ENCODE measurements at places on chromosomes 1 and 21.

DNA sequence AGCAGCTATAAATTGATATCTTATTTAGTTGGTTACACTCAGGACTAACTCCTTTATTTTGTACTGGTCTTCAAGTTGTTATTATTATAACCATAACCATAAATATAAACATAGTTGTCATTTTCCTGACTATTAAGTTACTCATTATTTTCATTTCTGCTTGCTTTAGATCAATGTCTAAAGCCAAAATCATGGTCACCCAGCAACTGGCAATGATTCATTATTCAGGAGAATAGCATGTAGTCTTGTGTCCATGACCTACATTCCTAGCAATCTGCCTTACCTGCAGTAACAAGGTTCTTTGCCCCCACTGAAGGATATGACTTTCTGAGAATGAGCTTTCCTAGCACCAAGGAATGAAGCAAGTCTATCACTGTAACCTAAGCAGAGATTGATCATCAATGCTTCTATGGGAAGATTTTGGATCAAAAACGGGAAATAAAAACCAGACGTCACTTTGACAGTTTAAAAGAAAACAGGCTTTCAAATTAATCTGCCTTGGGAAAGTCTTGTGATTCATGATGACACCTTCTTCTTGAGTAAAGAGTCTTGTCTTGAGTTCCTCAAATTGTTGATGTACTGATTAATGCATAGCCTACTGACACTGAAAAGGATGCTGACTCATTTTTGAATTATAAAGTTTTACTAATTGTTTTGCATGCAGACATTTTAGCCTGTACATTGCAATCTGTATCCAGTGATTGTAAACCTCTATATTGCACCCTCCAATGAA lies 203.3 kb upstream of the IVNS1ABP start:
- no peaks in the 10 kb centered on the region for H3K27me3 ChIP-seq
- no peak overlapping the region for H3K27ac ChIP-seq
- no peak for DNase-seq
- no peak overlapping the region for H3K4me3 ChIP-seq
- H3K36me3 ChIP-seq, result no peaks in the 10 kb centered on the region

GRCh38 chr21:42991992-42992740 lies 17.8 kb downstream of the PKNOX1 start:
- H3K27ac ChIP-seq, result no peak overlapping the region
- no peak for DNase-seq
- H3K27me3 ChIP-seq, result no peaks in the 10 kb centered on the region

DNA sequence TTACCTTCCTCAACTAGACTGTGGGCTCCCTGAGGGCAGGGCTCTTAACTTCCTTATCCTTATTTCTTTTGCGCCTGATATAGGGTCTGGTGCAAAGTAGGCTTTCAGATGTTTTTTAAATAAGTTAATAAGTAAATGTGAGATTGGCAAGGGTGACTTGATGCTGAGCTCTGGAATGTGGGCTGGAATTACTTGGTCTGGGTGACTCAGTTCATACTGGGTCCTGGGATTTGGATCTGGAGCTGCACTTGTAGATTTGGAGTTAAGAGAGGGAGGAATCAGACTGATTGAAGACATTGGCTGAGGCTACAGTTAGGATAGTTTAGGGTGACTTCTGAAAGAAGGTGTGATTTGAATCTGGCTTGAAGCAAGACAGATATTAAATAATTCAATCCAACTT lies 190.9 kb downstream of the GIPC2 start:
- no peak for DNase-seq
- H3K27ac ChIP-seq, result no peak overlapping the region
- H3K4me3 ChIP-seq, result no peak overlapping the region
- H3K27me3 ChIP-seq, result no peaks in the 10 kb centered on the region

DNA sequence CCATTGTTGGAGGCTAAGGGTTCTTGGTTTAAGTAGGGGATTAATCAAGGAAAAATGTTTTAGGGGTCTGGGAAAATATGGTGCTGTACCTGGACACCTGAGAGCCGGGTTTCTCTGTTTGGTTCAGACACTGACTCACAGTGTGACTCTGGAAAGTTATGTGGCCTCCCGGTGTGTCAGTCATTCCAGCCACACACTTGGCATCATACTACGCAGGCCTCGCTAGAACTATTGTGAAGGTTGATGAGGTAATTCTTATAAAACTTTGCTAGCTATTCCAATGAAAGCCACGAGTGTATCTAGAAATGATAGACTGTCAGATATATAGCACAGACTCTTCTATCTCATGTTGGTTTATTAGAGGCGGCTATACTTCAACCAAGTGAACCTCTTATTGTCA lies 4.8 kb upstream of the CAMSAP2 start:
- H3K4me1 ChIP-seq, result no peaks in the 10 kb centered on the region
- no peak for DNase-seq
- no peaks in the 10 kb centered on the region for H3K36me3 ChIP-seq

DNA sequence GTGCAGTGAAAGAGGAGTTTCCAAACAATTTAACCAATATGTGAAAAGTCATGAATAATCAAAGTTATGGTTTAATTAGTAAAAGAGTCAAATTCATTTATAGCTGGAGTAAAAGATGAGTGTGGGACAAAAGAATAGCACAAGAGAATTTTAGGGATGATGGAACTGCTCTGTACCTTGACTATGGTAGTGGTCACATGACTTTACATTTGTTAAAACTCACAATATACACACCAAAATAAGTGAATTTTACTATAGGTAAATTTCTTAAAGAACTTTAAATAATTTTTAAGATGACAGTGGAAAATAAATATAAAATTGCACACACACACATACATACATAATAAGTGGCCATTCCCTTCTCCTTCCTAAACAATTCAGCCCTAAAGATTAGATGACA lies 13.6 kb downstream of the CDC42BPA start:
- no peaks in the 10 kb centered on the region for H3K36me3 ChIP-seq
- no peak overlapping the region for H3K27ac ChIP-seq
- H3K4me3 ChIP-seq, result no peak overlapping the region
- H3K27me3 ChIP-seq, result no peaks in the 10 kb centered on the region

DNA sequence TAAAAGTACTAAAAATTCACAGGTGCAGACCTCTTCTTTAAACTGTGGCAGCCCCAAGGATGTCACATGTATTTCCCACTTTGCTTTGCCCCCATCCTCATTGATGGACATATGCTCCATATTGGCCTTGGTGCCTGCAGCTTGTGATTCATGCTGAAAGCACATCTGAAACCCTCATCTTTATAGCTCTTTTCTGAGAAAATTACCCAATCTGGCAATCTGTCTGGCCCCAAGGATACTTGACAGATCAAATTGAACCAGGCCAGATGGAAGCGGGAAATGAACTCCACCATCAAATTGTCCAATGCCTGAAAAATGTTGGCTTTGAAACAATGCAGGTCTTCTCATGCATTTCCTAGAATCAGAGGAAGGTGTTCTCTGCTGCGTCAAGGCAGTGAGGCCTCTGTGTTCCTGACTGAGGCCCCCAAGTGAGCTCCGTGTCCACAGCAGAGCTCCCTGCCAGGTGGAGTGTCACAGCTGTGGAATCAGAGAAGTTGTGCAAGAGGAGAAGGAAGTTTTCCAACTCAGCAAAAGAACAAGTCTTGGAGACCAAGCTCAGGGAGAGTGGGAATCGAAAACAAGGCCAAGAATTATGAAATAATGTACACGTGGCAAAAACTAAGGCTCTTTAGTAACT lies 323.7 kb downstream of the PLPP3 start:
- DNase-seq, result no peak
- no peaks in the 10 kb centered on the region for H3K36me3 ChIP-seq
- no peaks in the 10 kb centered on the region for H3K27me3 ChIP-seq
- no peak overlapping the region for H3K27ac ChIP-seq

DNA sequence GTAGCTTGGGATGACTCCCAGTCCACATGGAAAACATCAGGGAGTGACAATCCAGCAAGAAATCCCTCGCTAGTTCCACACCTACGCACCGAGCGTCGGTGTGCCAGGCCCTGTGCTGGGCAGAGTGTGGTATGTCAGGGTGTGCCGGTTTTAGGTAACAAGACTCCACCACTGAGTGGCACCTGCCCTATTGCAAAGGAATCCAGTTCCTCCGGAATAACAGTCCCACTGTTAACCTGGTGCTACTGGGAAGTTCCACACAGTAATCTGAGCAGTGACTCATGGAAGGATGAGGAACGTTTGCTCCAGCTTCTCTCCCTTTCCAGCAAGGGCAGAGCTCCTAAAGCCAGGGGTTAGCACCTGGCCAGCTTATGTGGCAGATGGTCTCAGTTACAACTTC lies 14.3 kb downstream of the RNF207 start:
- H3K27ac ChIP-seq, result no peak overlapping the region
- no peaks in the 10 kb centered on the region for H3K4me1 ChIP-seq
- no peaks in the 10 kb centered on the region for H3K27me3 ChIP-seq
- H3K36me3 ChIP-seq, result peaks cover 21% of the 10 kb centered on the region

- no peak overlapping the region for H3K4me3 ChIP-seq
- no peak overlapping the region for H3K27ac ChIP-seq
- H3K4me1 ChIP-seq, result no peaks in the 10 kb centered on the region
Measured at GRCh38 chr1:37461698-37462436, 12.5 kb upstream of the ZC3H12A start.

DNA sequence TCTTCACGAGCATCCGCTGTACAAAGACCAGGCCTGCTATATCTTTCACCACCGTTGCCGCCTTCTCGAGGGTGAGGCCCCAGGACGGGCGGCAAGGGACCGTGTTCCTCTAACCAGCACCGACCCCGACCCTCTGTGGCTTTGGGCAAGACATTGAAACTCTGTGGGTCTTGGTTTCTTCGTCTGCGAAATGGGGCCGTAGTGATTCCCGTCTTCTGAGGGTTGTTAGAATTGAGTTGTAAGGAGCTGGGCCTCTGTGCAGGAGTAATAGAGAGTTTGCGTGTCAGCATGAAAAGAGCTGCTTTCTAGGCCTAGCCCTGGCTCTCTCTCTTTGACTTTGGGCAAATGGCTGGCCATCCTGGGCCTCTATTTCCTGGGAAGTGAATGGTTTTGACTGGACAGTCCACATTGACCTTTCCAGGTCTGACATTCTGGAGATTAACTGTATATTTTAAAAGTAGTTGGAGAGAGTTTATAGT lies 591 bp downstream of the MRPL37 start:
- peak overlapping the region; percentile 72 for H3K27ac ChIP-seq
- peaks cover 9% of the 10 kb centered on the region for H3K36me3 ChIP-seq
- H3K4me3 ChIP-seq, result peak overlapping the region; percentile 77
- peaks cover 14% of the 10 kb centered on the region for H3K4me1 ChIP-seq
- DNase-seq, result no peak

GRCh38 chr1:11594222-11594621 lies 60.0 kb downstream of the FBXO2 start:
- H3K36me3 ChIP-seq, result no peaks in the 10 kb centered on the region
- H3K27me3 ChIP-seq, result no peaks in the 10 kb centered on the region
- H3K4me3 ChIP-seq, result no peak overlapping the region
- DNase-seq, result no peak
- no peaks in the 10 kb centered on the region for H3K4me1 ChIP-seq
- no peak overlapping the region for H3K27ac ChIP-seq

DNA sequence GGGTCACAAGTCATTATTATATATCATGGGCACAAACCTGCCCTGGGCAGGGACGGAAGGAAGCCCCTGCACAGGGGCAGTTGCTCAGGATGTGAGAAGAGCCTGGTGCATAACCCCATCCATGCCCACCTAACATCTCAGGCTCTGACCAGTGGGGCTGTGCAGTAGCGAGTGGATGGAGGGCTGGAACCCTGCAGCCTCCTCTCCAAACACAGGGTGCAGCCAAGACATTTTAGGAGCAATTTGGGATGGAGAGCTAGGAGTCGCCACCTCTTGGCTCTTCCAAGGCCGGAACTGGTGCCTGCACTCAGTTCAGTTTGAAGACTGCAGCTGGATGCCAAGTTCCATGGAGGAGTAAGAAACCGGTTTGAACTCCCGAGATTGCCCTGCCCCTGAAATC lies 2.8 kb downstream of the MX1 start:
- H3K27me3 ChIP-seq, result no peaks in the 10 kb centered on the region
- DNase-seq, result no peak
- H3K4me1 ChIP-seq, result peaks cover 14% of the 10 kb centered on the region
- no peak overlapping the region for H3K27ac ChIP-seq
- peaks cover 32% of the 10 kb centered on the region for H3K36me3 ChIP-seq

- DNase-seq, result no peak
- H3K36me3 ChIP-seq, result no peaks in the 10 kb centered on the region
- no peak overlapping the region for H3K27ac ChIP-seq
- no peak overlapping the region for H3K4me3 ChIP-seq
- no peaks in the 10 kb centered on the region for H3K27me3 ChIP-seq
Measured at GRCh38 chr1:3904006-3904842, 4.2 kb upstream of the C1orf174 start.

- H3K36me3 ChIP-seq, result peaks cover 18% of the 10 kb centered on the region
- DNase-seq, result no peak
- peak overlapping the region; percentile 78 for H3K4me3 ChIP-seq
- H3K4me1 ChIP-seq, result peaks cover 12% of the 10 kb centered on the region
Measured at GRCh38 chr1:89198081-89198480, 661 bp downstream of the GBP4 start.

DNA sequence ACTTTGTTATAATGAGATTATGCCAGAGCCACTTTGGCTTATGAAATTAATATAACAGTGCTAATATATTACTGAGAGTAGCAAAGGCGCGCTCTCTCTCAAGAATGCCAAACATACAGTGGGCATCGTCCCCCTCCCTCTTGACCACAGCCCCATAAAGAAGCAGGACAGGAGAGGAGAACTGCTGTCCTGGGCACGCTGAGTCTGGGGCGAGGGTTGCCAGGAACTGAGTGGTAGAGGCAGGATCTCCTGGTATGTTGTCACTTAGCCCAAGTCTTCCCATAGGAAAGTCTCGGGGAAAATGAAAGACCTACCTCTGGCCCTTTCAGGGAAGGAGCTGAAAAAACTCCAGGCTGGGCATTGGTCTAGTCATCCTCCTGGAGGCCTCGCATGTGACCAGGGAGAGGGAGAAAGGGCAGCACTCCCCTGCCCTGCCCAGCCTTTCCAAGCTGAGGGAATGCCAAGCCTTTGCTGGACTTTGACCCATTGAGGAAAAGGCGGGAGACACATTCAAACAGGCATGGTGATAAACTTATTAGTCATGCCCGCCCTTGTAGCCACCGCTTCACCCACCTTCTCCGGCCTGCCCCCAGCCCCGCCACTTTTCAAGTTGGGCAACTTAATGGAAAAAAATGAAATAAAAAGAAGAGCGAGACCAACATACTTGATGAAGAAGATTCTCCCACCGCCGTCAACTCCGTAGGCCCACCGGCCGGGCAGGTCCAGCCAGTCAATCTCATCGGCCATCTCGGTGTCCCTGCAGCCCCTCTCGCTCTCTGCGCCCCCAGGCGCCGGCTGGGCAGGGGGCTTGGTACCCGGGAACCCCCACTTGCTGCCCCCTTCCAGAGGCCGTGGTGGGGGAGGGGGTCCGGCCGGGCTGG lies 17.4 kb upstream of the PLEKHA6 start:
- peaks cover 16% of the 10 kb centered on the region for H3K27me3 ChIP-seq
- H3K4me3 ChIP-seq, result peak overlapping the region; percentile 66
- DNase-seq, result no peak
- H3K4me1 ChIP-seq, result peaks cover 6% of the 10 kb centered on the region

DNA sequence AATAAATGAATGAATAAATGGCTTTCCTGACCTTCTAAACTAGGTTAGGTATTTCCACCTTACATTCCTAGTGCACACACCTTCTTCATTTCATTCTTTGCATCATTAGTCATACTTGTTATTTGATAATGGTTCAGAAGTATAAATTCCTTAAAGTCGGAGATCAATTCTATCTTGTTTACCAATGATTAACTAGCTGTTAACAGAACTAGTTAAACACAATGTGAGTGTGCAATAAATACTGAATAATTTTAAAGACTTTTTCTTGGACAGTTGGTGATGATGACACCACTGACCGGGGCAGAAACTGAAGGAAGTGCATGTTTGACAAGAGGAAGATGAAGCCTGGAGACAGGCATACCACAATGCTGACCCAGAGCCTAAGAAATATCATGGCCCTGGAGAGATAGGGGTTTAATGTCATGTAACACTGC lies 207.1 kb upstream of the DEPDC1 start:
- no peak overlapping the region for H3K27ac ChIP-seq
- no peak overlapping the region for H3K4me3 ChIP-seq
- H3K4me1 ChIP-seq, result no peaks in the 10 kb centered on the region
- H3K27me3 ChIP-seq, result no peaks in the 10 kb centered on the region
- no peak for DNase-seq

Data from effector memory CD4-positive, alpha-beta T cell (primary cell).